ENCODE measurements at places on chromosomes 1 and 21.
A peak's percentile ranks its signal among the peaks of the same experiment; 100 is the strongest.

DNA sequence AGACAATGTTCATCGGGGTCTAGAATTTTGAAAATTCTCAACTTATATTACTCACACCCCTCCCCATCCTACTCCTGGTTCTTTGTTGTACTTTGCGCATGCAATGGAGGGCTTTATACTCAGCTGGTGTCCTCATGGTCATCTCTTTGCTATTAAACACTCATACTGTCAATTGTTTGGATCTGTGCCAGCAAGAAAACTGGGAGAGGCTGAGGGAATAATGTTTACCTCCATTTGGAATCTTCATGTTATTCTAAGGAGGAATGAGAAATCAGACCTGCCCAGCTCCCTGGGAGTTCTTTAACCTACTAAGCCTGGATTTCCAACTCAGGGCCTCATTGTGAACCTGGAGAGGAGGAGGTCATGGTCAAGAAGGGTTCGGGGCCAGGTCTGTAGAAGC is 143.9 kb upstream of the DNAH14 start:
- no peak for DNase-seq

DNA sequence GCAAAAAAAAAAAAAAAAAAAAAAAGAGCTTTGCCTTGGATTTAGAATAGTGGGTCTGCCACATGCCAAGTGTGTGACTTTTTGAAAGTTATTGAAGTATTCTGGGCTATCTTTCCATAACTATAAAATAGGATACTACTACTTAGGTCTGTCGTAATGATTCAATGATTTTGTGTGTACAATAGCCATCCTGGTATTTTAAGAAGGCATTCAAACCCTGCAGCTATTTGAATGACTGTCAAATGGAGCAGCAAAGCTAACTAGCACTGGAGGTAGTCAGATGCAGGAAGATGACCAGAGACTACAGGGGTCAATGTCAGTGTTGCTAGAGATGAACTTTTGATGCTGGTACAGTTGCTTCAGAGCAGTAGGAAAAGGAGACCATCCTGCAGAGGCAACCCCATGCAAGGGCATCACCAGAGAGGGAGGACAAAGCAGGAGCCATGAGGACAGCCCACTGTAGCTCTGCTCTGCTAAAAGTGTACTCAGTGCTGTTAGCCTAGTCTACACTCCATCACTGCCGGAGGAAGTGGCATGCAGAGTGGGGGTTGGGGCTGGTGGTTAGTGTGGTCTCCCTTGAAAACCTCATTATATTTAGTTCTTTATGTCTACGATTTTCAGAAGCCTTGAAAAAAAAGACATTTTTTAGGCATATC is 29.0 kb downstream of the DUSP10 start:
- DNase-seq = no peak

DNA sequence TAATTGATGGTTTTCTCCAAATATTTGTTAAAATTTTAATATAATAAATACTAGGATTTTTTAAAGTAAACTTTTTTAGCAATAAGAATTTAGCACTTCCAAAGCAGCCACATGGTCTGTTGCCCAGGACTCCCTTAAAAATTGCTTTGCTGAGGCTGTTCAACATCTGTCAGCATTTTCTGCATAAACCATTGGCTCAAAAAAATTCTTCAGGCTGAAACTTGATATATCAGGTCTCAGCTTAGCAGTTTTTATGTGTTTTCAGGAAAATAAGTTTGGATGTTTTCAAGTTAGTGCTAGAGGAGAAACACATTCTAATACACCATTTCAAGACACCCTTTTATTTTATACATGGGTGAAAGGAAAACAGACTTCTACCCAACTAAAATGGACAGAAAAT is 69.1 kb upstream of the C1orf105 start:
- DNase-seq = no peak

DNA sequence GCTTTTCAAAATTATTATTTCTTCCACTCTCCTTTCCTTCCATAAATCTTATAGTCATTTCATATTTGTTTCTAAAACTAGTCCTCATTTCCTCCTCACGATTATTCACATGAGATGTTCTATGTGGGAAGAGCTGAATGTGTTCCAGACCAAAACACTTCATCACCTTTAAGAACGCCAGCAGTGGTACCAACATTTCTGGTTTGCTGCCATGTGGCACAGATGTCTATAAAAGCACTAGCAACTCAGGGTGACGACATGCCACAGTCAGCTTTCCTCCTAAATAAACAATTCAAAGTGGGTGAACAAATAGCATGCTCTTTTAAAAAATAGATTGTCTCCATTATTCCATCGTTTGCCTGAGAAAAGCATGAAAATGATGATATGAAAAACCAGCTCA is 1217.8 kb upstream of the ADGRL2 start:
- DNase-seq = no peak

DNA sequence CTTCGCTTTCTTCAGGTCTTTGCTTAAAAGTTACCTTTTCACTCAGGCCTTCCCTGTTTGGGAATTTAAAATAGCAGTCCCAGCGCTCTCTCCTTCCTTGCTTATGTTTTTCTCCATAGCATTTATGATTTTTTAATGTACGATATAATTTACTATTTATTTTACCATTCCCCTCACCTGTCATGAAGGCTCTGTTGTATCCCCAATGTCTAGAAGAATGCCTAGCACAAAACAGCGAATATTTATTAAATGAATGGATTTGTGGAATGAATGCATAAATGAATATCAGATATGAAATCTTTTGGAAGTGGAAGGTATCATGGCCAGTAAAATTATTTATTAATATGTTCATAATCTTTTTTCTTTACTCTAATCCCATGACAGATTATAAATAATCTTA is 402 bp upstream of the OSBPL9 start:
- DNase-seq = no peak

DNA sequence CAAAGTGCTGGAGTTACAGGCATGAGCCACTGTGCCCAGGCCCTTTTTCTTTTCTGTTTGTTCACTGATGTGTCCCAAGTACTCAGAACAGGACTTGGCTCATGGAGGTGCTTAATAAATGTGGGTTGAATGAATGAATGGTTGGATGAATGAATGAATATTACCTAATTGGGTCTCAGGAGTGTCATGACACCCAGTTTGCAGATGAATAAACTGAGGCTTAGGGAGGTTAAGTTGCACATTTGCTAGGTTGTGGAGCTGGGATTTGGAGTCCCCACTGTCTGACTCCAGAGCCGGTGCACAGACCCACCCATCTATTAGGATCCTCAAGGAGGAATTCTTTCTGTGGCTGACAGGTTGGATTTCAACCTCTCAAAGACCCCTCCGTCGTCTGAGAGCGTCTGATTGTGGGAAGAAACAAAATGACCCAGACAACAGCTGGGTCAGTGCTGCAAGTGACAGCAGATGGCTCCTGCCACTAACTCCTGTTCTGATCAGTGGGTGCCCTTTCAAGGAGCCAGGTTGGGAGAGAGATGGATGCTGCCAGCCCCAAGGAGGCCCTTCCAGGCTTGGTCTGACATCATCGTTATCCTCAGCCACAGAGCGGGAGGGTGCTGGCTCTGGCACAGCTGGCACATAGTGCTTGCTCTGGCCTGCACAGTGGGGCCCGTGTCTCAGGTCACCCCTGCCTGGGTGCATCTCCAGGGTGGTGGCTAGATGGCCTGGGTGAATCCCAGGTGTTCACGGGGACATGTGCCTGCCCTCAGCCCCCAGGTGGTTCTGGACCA is 24.2 kb downstream of the ARHGEF10L start:
- no peak for DNase-seq

DNA sequence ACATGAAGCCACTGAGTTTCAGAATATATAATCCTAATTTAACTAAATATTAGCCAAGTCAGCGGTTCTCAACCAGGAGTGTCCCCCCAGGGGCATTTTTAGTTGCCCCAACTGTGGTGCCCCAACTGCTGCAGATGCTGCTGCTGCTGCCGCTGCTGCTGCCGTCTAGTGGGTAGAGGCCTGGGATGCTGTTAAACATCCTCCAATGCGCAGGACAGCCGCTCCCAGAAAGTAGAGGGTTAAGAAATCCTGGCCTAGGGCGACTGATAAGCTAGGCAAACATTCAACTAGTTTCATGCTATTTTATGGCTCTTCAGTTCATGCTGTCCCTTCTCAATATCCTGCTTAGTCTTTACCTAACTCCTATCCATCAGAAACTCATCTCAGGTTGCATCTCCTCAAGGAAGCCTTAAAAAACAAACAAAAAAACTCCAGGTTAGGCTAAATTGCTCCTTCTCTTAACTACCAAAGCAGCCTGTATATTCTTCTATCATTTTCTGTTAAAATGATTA is 9.9 kb upstream of the DCAF6 start:
- no peak for DNase-seq

DNA sequence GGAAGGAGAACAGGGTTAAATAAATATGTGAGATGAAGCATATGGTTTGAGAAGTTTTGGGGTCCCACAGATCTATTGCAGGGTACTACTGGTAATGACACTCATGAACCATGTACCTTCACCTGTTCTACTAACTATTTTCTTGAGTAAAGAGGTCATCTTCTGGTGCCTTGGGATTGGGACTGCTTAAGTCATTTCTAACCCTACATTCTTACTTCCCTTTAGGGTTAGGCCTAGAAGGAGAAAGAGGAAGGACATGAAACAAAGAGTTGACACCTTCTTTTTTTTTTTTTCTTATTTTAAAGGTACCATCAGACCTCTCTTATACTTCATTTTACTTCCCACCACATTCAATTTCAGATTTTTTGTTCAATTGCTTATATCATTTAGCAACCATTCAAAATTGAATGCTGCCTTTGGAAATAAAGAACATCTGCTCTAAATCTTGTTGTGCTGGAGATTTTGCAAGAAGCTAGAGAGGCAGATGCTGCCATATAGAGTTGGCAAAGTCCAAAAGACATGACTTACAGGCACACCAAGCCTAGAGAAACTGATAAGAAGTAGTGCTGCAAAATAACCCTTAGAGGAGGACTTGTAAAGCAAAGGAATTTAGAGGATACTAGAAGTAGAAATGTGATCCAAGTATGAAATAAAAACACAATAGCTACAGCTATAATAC is 374.4 kb upstream of the ST6GALNAC5 start:
- DNase-seq = no peak

- no peak for DNase-seq
Measured at GRCh38 chr1:117719004-117719403, 113.2 kb downstream of the TENT5C start.

- DNase-seq = no peak
Measured at GRCh38 chr1:198174297-198174696, 17.5 kb downstream of the NEK7 start.

DNA sequence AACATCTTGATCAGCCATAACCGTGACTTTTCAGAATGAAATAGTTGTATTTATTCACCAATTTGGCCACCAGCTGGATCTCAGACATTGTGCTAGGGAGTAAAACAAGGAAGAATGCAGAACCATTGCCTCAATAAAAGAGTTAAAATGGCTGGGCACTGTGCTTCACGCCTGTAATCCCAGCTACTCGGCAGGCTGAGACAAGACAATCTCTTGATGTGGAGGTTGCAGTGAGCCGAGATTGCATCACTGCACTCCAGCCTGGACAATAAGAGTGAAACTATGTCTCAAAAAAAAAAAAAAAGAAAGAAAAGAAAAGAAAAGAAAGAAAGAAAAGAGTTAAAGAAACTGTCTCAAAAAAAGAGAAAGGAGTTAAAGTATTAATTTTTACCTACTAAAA is 199.5 kb downstream of the TPR start:
- DNase-seq = no peak

DNA sequence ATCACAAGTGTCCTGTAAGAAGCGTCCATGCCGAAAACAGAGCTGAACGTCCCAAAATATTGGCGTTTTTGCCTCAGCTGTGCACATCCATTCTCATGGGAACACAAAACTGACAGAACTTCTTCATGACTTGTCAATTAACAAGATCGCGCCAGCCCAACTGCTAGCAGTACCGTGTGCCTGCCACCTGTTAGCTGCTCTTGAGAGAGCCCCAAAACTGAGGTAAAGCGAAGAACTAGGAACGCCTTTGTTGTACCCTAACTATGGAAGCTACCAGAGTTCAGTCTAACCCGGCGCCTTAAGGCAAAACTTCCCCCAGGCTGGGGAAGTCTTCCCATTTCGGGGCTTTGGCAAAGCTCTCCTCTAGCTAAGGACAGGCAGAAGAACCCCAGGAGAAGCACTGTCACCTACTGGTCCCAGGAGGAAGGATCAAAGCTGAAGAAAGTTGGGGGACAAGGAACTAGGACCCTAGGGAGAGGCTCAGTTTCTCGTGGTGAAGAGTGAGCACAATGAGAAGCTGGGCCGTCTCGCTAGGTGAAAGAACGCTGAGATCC is 719 bp downstream of the EYA3 start:
- DNase-seq = peak; percentile 68

DNA sequence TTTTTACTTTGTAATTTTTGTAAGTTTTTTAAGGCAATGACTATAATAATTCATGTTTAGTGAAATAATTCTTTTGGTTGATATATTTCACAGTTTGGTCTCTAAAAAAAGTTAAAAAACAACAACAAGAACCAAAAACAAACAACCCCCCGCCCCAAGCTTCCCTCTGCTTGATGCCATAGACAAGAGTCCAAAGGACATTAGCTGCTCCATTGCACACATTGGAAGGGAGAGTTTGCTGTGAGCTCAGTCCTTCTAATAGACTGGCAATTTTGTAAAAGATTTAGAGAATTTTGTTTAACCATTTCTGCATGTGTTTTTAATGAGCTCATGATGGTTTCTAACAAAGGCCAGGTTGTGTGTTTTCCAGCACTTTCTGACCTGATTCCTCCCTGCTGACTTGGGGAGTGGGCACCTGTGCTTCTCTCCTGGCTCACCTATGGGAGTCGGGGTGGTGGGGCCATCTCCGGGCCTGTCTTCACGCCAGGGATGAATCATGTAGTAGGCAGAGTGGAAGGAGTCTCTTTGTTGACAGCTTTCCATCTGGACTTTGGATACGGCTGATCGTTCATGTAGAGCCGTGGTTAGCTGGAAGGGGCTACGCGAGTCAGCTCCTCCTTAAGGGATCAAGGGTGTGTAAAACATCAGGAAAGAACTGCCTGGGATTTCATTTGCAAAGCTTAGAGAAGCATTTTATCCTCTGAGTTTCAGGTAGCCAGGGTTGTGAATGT is 14.1 kb downstream of the ZBTB18 start:
- no peak for DNase-seq

GRCh38 chr1:115295904-115296696 is 41.9 kb downstream of the NGF start:
- no peak for DNase-seq

GRCh38 chr1:101158424-101158823 is 78.4 kb upstream of the S1PR1 start:
- no peak for DNase-seq

GRCh38 chr1:28037946-28038345 is 50.5 kb downstream of the EYA3 start:
- DNase-seq = no peak

Data from endothelial cell of umbilical vein (primary cell).